ENCODE measurements at places on chromosomes 7 and 10. TPM values are rescaled to one million over a fixed set of nuclear protein-coding genes. Genes with fewer than 3 reads are reported as not detected.

SAMD9 gene
- 8.1 TPM for total RNA-seq

DNA sequence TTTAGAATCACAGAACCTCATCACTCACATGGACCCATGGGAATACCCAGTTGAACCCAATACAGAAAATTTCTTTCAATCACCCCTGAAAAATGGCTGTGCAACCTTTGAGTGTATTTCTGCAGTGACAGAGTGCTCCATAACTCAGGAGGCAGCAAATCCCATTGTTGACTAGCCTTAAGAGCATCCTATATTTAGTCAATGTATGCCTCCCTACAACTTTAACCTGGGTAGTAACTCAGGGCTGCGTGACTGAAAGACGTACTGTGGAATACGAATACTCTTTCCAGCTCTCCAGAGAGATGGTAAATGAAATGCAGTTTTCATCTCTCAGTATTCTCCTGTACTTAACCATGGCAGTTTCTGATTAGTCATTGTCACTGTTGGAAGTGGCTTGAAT lies 573.0 kb upstream of the POM121L12 start:
- DNase-seq: no peak

DNA sequence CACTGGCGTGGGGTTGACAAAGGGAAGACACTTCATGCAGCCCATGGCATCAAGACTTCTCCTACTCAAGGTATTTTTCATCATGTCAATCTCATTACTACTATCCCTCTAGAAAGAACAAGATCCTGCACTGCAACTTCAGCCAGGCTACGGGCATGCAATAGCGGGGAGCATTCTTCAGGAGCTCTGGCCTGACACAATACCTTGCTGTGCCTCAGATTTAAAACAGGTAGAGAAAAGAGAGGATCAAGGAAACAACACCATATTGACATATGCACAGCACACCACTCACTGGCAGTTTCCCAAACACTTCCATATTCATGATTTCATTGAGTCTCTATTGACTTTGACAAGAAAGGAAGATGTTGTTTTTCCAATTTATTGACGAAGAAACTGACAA lies 51.5 kb downstream of the DOCK4 start:
- no peak for DNase-seq

DNA sequence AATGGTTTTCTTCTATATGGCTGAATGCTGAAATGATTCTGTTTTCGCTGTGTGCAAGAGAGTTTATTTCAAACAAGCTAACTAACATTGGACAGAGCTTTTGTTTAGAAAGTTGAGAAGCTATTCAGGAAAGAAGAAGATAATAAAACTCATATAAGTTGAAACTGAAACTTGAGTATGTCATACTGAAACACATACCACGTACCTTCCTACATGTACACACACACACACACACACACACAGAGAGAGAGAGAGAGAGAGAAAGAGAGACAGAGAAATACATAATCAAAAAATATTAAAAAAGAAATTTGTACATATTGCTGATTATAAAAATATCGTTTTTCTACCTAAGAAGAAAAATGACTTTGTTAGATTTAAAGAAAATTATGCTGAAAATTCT lies 561.9 kb upstream of the KCND2 start:
- no peak for DNase-seq

Data from ureter (tissue), 1 donor.